CD4-positive, alpha-beta T cell treated with Interleukin-2 at 100 ng/mL for 4 hours (primary cell): ENCODE measurements at places on chromosomes 7 and 10.
A peak's percentile ranks its signal among the peaks of the same experiment; 100 is the strongest.

GRCh38 chr7:101169110-101169837 lies 3.9 kb upstream of the VGF start:
- no peak for DNase-seq

GRCh38 chr10:361203-362081 lies 226.2 kb downstream of the ZMYND11 start:
- DNase-seq = no peak

DNA sequence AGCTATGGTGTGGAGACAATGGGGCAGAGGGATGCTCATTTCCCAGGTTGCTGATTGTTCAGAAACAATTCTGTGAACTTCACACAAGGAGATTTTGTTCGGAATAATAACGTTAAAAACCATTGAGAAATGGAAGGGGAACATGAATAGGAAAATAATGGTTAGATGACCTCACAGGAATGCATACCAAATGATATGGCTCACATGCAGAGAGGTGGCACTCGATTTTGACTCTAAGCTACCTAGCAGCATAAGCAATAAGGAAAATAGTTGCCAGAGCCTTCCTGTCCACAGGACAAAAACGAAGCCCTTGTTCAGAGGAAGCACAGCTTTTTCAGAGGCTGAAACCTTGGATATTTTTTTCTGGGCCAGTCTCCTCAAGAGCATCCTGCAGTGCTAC lies 293.1 kb downstream of the ZEB1 start:
- DNase-seq = no peak

GRCh38 chr7:141691961-141692360 lies 10.0 kb downstream of the DENND11 start:
- no peak for DNase-seq

- DNase-seq = peak; percentile 90
These were observed 14.3 kb downstream of the ZC3HAV1 start for GRCh38 chr7:139095194-139095659.

DNA sequence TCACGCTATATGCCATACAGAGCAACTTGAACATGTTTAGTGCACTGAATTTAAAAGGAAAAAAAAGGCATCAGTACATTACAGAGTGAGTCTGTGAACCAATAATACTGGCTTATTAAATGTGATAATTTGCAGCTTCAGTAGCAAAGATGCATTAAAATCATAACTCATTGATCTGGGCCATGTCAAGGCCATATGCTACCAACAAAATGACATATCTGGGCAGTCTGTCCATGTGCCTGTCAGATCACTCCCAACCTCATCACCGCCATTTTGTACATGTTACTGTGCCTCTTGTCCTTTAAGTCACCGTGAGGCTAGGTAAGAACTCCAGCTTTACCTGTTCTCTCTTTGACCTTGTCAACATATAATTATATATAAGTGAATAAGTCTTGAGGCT lies 307.4 kb upstream of the LRGUK start:
- no peak for DNase-seq

GRCh38 chr10:16314259-16314658 lies 122.6 kb upstream of the PTER start:
- no peak for DNase-seq

DNA sequence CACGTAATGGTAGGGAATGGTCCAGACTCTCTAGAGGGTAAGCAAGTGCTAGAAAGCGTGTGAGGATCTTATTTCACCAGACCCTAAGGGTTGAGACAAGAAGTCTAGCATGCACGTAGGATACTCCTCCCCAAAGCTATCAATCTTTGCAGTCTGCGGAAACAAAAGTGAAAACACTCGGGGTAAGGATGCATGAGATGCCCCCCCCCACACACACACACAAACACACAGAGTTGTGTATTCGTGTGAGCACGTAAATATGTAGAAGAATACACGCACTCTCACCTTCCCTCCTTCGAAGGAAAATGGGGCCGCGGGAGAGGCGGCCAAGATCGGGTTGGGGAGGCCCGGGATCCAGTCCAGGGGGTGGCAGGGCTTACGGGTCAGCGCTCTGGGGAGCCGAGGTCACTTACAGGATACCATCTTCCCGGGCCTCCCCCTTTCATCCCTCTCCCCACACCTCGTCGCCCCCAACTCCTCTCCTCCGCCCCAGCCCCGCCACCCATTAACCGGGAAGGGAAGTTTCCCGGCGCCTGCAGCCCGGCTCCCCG lies 455 bp downstream of the CUL2 start:
- DNase-seq = peak; percentile 33

- no peak for DNase-seq
These were observed 185.8 kb downstream of the HGF start for GRCh38 chr7:81583882-81584533.

DNA sequence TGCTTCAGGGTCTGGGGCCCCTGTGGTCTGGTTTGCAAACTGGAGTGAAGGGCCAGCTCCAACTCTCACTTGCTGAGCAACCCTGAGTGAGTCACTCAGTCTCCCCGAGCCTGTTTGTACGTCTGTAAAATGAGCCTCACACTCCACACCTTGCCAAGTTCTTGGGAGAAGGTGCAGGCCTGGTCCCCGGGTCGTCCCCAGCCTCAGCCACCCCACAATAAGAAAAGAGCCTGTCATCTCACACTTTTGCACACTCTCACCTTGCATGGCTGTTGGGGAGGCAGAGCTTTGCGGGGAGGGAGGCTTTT lies 5.2 kb downstream of the GRIFIN start:
- no peak for DNase-seq

DNA sequence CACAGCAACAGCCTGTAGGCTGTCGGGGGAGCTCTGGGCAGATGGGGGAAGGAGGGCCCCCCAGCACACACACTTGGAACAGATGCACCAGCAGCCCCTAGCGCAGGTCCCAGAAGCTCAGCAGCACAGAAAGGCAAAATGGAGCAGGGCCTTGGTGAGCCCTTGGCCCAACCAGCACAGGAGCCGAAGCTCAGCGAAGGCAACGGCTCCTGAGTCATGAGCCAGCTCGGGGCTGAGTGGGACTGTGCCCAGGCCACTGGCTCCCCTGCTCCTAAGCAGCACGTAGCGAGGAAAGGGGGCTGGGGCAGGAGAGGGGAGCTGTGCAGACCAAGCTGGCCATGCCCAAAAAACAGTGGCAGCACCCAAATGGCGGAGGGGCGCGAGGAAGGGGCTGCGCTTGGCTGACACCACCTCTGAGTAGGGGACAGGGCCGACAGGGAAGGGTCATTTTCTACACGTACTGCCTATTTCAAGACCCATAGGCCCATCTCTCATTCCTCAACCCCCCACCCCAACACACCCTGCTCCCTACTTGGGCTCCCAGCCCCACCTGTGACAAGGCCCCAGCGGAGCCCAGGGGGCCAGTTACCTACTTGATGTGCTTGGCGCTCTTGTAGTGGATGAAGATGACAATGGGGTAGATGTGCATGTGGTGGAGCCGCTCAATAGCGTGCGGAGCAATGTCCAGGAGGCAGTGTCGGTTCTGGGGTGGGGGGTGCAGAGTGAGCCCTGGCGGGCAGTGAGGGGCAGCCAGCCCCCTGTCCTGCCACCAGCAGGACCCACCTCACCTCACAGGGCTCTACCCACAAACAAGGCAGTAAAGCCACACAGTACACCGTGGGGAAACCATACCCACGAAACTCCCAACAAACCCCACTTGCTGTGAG lies 132.1 kb downstream of the DLG5 start:
- no peak for DNase-seq

DNA sequence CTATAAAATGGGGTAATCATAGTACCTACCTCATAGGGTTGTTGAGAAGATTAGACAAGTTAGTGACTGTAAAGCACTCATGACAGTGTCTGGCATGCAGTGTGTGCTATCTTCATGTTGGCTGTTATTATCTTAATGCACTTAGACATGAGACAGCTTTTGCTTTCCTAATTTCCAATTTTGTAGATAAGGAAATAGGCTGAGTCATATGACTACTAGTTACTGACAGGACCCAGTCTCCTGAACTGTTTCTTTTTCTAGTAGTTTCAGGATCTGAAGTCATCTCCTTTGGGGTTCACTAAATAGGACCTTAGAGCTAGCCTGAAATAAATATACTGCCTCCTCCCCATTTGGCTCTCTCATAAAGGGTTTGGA lies 74.2 kb downstream of the SNX10 start:
- DNase-seq = no peak

- DNase-seq = no peak
These were observed 3.7 kb downstream of the WDR37 start for GRCh38 chr10:1059902-1060301.

DNA sequence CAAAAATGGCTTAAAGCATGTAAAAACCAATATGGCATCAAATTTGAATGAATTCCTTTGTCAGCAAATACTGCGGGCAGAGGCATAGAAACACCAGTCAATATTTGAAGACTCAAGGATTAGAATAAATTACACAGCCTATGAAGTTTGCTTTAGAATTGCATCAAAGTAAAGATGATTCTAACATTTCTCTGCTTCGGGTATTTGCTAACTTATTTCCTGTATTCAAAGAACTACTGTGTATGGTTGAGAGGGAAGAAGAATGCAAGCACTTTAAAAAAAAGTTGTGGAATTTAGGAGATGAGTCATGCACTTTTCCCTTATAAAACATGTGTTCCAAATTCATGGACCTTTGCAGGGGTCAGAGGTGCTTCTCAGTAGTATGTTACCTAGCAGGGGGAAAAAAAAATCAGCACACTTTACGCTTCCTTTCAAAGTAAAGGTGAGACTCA lies 90.1 kb downstream of the PIP4K2A start:
- no peak for DNase-seq

- DNase-seq = no peak
These were observed 89.9 kb downstream of the APBB1IP start for GRCh38 chr10:26528048-26528447.

DNA sequence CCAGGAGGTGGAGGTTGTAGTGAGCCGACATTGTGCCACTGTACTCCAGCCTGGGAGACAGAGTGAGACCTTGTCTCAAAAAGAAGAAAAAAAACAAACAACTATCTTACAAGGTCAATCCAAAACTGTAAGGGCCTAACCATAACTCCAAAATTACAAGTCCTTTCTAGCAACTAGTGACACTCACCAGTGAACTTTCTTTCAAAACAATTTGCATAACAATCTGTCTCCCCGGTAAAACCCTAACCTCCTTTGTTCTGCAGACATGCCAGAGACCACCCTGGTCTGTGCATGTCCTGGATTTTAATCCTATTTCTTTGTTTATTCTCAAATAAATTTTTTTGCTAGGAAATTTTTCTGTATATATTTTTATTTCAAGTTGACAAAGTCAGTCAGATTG lies 68.1 kb downstream of the EXOC6 start:
- DNase-seq = no peak

DNA sequence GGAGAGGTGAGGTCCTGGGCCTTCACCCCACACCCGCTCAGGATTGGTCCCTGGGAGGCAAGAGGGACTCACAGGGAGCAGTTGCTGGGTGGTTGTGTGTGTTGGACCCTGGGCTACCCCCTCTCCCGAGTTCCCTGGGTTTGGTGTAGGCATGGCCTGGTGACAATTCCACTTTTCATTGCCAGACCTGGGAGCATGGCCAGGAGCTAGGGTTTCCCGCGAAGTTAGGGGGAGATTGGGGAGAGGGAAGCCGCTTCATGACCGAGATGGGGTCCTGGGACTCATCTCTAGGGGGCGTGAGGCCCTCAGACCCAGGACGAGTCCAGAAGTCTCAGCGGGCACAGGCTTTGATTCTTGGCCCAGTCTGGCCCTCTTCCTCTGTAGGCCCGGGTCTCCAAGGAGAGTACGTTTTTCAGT lies 606 bp downstream of the PALD1 start:
- no peak for DNase-seq
